ENCODE measurements at places on chromosomes 5 and 9.

- DNase-seq = no peak
These were observed 187.0 kb downstream of the CARTPT start for GRCh38 chr5:71905834-71906711.

GRCh38 chr5:177494346-177495195, 2.8 kb downstream of the PDLIM7 start:
- DNase-seq = no peak

GRCh38 chr9:1839909-1840308, 175.2 kb upstream of the SMARCA2 start:
- DNase-seq = no peak

DNA sequence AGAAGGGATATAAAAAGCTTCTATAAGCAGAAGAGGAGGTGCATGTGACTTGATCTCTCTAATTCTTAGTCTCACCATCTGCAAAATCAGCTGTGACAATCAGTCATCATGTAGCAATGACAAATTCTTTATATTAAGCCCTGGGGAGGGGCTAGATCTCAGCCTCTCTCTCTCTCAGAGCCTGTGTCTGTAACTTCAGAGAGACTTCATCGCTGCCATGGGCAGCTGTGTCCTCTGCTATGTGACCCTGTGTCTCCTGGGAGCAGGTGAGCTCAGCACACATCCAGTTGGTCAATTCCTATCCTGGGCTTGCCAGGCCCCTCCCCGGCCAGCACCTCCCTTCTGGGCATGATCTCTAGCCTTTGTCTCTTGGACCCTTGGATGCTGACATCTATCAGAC, 109.6 kb downstream of the ANKRD18B start:
- DNase-seq = no peak

- DNase-seq = no peak
These were observed 234.6 kb downstream of the GADD45G start for GRCh38 chr9:89839449-89839848.

GRCh38 chr5:136506131-136506530, 140.8 kb upstream of the TRPC7 start:
- DNase-seq = no peak

- no peak for DNase-seq
These were observed 375.9 kb downstream of the KIF4B start for GRCh38 chr5:155389498-155389897.

- no peak for DNase-seq
These were observed 247.9 kb downstream of the DOCK8 start for GRCh38 chr9:462606-463005.
